Suprapubic skin (tissue), 4 donors: ENCODE measurements at places on chromosomes 16 and 17. TPM values are rescaled to one million over a fixed set of nuclear protein-coding genes. Genes with fewer than 3 reads are reported as not detected.

Gene DRC3
- 5.1 TPM for total RNA-seq

Gene CACNG4
- 0.68 TPM for total RNA-seq

GRCh38 chr16:88651276-88651988 lies 579 bp upstream of the CYBA start:
- no peak for DNase-seq

- DNase-seq: no peak
Measured at GRCh38 chr17:69574257-69575197, 160.0 kb downstream of the MAP2K6 start.

Gene CLDN9
- not detected for total RNA-seq

- no peak for DNase-seq
Measured at GRCh38 chr17:32461853-32462617, 17.7 kb downstream of the PSMD11 start.

GRCh38 chr17:360092-360750 lies 7.6 kb upstream of the RPH3AL start:
- DNase-seq: no peak

Gene ABCC12
- not detected for total RNA-seq

DNA sequence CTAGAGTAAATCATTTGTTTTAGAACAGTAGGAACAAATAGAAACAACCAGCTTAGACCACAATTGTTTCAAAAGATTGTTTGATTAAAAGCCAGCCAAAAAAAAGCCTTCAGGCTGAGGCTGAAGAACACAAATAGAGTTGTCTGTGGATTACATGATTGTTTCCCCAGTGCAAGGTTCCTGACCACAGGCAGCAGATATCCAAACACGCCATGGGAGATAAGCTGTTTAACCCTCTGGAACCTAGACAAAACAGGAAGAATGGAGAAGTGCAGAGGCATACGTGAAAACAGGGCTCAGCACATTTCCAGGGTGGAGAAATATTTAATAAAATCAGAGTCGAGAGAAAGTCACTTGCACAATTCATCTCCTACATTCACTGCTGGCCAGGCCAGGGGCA lies 21.0 kb downstream of the ATPAF2 start:
- no peak for DNase-seq

Gene PRRT2
- total RNA-seq: 6.8 TPM

Gene TMEM114
- not detected for total RNA-seq
